Purkinje cell (primary cell): ENCODE measurements at places on chromosomes 7 and 10. TPM values are rescaled to one million over a fixed set of nuclear protein-coding genes. Genes with fewer than 3 reads are reported as not detected.

ACBD5 gene
- polyA plus RNA-seq, result 45.2 and 48.7 TPM in 2 replicates

LEP gene
- not detected in 2 replicates for polyA plus RNA-seq

STOX1 gene
- polyA plus RNA-seq, result 5.8 and 9.3 TPM in 2 replicates

PNLIP gene
- not detected in 2 replicates for polyA plus RNA-seq

ANKRD1 gene
- not detected in 2 replicates for polyA plus RNA-seq

KEL gene
- not detected in 2 replicates for polyA plus RNA-seq

SH2D4B gene
- polyA plus RNA-seq, result 0.21 TPM in 1 of 2 replicates, not detected in the other

TMEM236 gene
- 0.13 TPM in 1 of 2 replicates, not detected in the other for polyA plus RNA-seq

NPM3 gene
- 1.1 TPM in 1 of 2 replicates, not detected in the other for polyA plus RNA-seq

CSGALNACT2 gene
- polyA plus RNA-seq, result 9.5 and 11.2 TPM in 2 replicates

RAB19 gene
- polyA plus RNA-seq, result not detected in 2 replicates

AKR1E2 gene
- polyA plus RNA-seq, result 0.91 TPM in 1 of 2 replicates, not detected in the other

LIPK gene
- polyA plus RNA-seq, result not detected in 2 replicates

FBXO24 gene
- not detected in 2 replicates for polyA plus RNA-seq

ZNF22 gene
- polyA plus RNA-seq, result 17.6 and 18.5 TPM in 2 replicates

HDAC9 gene
- 10.6 and 15.6 TPM in 2 replicates for polyA plus RNA-seq

IKZF1 gene
- not detected in 2 replicates for polyA plus RNA-seq

EN2 gene
- 6.1 and 9.4 TPM in 2 replicates for polyA plus RNA-seq

RBM17 gene
- 15.9 and 19.0 TPM in 2 replicates for polyA plus RNA-seq

NPFFR1 gene
- polyA plus RNA-seq, result 0.13 and 0.71 TPM in 2 replicates

ZNF736 gene
- polyA plus RNA-seq, result 2.2 and 8.6 TPM in 2 replicates

GPRIN2 gene
- polyA plus RNA-seq, result not detected in 2 replicates

SCIN gene
- polyA plus RNA-seq, result not detected in 2 replicates

GRM3 gene
- 21.0 and 25.7 TPM in 2 replicates for polyA plus RNA-seq

ARF5 gene
- 61.3 and 79.5 TPM in 2 replicates for polyA plus RNA-seq
